ENCODE measurements at places on chromosomes 7 and 10.

DNA sequence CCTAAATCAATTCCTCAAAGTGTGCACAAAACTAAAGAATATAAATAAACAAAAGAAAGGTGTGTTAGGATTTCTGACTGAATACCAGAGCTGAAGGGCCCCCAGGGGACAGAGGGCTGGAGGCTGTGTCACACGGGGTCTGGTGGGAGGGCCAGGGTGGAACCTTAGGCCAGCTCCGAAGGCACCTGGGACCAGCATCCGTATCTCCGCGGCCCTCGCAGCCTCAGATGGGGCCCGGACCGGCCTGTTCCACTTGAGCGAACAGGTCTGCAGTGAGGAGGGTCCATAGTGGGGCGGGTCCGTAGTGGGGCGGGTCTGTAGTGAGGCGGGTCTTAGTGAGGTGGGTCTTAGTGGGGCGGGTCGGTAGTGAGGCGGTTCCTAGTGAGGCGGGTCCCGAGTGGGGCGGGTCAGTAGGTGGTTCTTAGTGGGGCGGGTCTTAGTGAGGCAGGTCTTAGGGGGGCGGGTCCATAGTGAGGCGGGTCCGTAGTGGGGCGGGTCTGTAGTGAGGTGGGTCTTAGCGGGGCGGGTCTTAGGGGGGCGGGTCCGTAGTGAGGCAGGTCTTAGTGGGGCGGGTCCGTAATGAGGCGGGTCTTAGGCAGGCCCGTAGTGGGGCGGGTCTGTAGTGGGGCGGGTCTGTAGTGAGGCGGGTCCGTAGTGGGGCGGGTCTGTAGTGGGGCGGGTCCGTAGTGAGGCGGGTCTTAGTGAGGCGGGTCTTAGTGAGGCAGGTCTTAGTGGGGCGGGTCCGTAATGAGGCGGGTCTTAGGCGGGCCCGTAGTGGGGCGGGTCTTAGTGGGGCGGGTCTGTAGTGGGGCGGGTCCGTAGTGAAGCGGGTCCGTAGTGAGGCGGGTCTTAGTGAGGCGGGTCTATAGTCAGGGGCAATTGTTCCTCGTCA lies 15.1 kb downstream of the GPR146 start:
- no peaks in the 10 kb centered on the region for H3K27me3 ChIP-seq
- no peaks in the 10 kb centered on the region for H3K36me3 ChIP-seq
- H3K4me3 ChIP-seq: no peak overlapping the region
- no peak for DNase-seq
- H3K27ac ChIP-seq: no peak overlapping the region

DNA sequence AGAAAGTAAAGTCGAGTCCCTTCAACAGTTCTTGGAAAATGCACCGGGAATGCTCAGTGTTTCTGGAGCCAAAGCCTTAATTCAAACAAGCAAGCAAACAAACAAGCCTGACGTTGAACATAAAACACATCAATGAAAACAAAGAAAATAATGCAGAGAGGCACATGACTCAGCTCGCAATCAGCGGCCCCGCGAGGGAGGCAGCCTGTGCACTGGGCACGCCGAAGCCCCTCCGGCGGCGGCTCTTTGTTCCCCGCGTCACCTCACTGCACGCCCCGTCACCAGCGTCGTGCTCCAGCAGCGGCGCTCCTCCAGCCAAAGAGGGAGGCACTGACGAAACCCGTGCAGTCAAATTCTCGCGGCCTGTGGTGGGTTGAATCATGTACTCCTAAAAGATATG lies 151.5 kb downstream of the DNAJB6 start:
- H3K36me3 ChIP-seq: no peaks in the 10 kb centered on the region
- no peak overlapping the region for H3K27ac ChIP-seq
- no peaks in the 10 kb centered on the region for H3K27me3 ChIP-seq
- no peak overlapping the region for H3K4me3 ChIP-seq
- peaks cover 8% of the 10 kb centered on the region for H3K4me1 ChIP-seq

GRCh38 chr7:15015545-15016314 lies 113.2 kb upstream of the DGKB start:
- H3K4me3 ChIP-seq: no peak overlapping the region
- H3K36me3 ChIP-seq: no peaks in the 10 kb centered on the region
- H3K27ac ChIP-seq: peak overlapping the region; percentile 58
- H3K27me3 ChIP-seq: no peaks in the 10 kb centered on the region
- H3K4me1 ChIP-seq: peaks cover 10% of the 10 kb centered on the region
- no peak for DNase-seq

DNA sequence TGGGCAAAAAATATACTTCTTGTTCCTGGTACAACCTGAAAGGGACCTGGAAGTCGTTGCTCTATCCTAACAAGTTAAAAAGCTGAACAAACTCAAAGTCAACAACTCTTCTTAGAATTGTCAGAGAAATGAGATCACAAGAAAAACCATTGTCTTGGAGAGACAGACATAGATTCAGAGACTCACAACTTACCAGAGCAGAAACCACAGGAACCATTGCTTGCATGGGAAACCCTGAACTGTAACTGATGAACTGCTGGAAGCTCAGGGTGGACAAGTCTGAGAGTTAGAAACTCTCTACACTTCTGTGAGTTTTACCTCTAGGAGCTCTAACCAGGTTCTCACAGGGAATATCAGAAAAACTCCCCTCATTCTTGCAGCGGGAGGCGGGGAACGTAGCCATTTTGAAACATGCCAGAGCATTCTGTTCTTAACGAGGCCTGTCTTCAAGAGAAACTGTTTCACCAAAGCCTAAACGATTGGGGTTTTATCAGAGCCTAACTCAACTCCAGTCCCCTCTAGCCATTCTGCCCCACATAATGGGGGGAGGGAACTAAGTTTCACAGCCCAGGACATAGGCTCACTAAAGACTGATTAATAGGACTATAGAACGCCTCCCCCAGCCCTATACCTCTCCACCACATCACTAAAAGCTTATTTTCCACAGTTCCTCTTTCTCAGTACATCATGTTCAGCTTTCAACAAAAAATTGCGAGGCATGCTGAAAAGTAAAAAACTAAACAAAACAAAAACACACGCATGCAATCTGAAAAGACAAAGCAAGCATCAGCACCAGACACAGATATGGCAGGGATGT lies 12.0 kb upstream of the GSDME start:
- no peak overlapping the region for H3K27ac ChIP-seq
- no peaks in the 10 kb centered on the region for H3K27me3 ChIP-seq
- no peak for DNase-seq
- H3K4me1 ChIP-seq: peaks cover 4% of the 10 kb centered on the region
- H3K4me3 ChIP-seq: no peak overlapping the region

- H3K27ac ChIP-seq: no peak overlapping the region
- H3K36me3 ChIP-seq: no peaks in the 10 kb centered on the region
- no peaks in the 10 kb centered on the region for H3K4me1 ChIP-seq
- H3K4me3 ChIP-seq: no peak overlapping the region
These were observed 866.4 kb downstream of the LRMDA start for GRCh38 chr10:76297780-76298281.

GRCh38 chr7:117895276-117895675 lies 22.0 kb upstream of the CTTNBP2 start:
- H3K4me3 ChIP-seq: no peak overlapping the region
- no peak for DNase-seq
- no peaks in the 10 kb centered on the region for H3K36me3 ChIP-seq
- no peaks in the 10 kb centered on the region for H3K27me3 ChIP-seq
- no peaks in the 10 kb centered on the region for H3K4me1 ChIP-seq

GRCh38 chr7:47472444-47473157 lies 109.3 kb downstream of the TNS3 start:
- H3K36me3 ChIP-seq: peaks cover 6% of the 10 kb centered on the region
- no peaks in the 10 kb centered on the region for H3K27me3 ChIP-seq
- H3K27ac ChIP-seq: no peak overlapping the region
- peaks cover 15% of the 10 kb centered on the region for H3K4me1 ChIP-seq

DNA sequence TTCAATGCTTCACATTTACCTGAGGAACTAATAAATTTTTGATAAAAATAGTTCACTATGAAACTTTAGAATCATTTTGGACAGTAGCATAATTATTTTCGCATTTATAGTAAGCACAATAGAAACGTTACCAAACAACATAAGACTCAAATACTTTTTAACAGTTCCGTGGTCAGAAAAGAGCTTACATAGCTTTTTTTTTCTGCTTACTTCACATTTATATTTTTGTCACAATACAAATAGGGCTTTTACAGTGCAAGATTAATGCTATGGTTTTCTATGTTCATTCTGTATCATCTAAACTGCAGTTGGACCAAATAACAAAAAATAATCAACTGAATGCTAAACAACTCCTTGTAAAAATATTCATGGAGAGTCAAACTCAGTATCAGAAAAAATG lies 26.5 kb upstream of the RHOBTB1 start:
- H3K27me3 ChIP-seq: no peaks in the 10 kb centered on the region
- H3K4me1 ChIP-seq: peaks cover 22% of the 10 kb centered on the region
- DNase-seq: no peak
- H3K27ac ChIP-seq: no peak overlapping the region
- no peaks in the 10 kb centered on the region for H3K36me3 ChIP-seq
- H3K4me3 ChIP-seq: no peak overlapping the region

DNA sequence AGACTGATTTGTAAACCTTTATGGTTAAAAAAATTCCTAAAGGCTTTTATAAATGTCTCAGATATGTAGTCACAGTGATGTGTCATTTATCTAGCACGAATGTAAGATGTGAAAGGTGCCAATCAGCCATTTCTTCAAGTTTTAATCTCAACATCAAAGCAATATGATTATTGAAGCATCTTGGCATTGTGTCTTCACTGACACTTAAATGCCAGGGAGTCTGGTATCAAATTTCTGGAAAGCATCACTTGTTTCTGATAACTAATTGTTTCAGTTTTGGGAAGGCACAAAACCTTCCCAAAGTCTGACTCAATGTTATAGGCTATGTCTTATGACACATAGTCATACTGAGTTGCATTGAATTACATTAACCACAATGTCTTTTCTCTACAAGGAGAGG lies 492.0 kb upstream of the CNTNAP2 start:
- H3K27ac ChIP-seq: no peak overlapping the region
- no peak overlapping the region for H3K4me3 ChIP-seq
- H3K36me3 ChIP-seq: no peaks in the 10 kb centered on the region
- no peak for DNase-seq
- H3K27me3 ChIP-seq: no peaks in the 10 kb centered on the region

- no peak overlapping the region for H3K4me3 ChIP-seq
- DNase-seq: no peak
- H3K27me3 ChIP-seq: no peaks in the 10 kb centered on the region
- H3K36me3 ChIP-seq: no peaks in the 10 kb centered on the region
- H3K27ac ChIP-seq: no peak overlapping the region
These were observed 128.3 kb upstream of the MKI67 start for GRCh38 chr10:128254476-128254875.

- no peaks in the 10 kb centered on the region for H3K4me1 ChIP-seq
- no peaks in the 10 kb centered on the region for H3K27me3 ChIP-seq
- no peak for DNase-seq
- H3K36me3 ChIP-seq: no peaks in the 10 kb centered on the region
These were observed 238.0 kb upstream of the INHBA start for GRCh38 chr7:41940760-41941343.

- no peak overlapping the region for H3K27ac ChIP-seq
- no peaks in the 10 kb centered on the region for H3K36me3 ChIP-seq
- H3K4me1 ChIP-seq: peaks cover 2% of the 10 kb centered on the region
- H3K27me3 ChIP-seq: no peaks in the 10 kb centered on the region
These were observed 136.8 kb upstream of the CDCA7L start for GRCh38 chr7:22082553-22082885.

- H3K27ac ChIP-seq: no peak overlapping the region
- no peak for DNase-seq
- H3K36me3 ChIP-seq: no peaks in the 10 kb centered on the region
- H3K4me1 ChIP-seq: no peaks in the 10 kb centered on the region
- no peak overlapping the region for H3K4me3 ChIP-seq
These were observed 70.3 kb upstream of the LRGUK start for GRCh38 chr7:134056816-134057215.

GRCh38 chr10:116170815-116171250 lies 102.2 kb downstream of the GFRA1 start:
- no peak overlapping the region for H3K27ac ChIP-seq
- DNase-seq: no peak
- H3K4me3 ChIP-seq: no peak overlapping the region
- H3K4me1 ChIP-seq: no peaks in the 10 kb centered on the region
- no peaks in the 10 kb centered on the region for H3K27me3 ChIP-seq

DNA sequence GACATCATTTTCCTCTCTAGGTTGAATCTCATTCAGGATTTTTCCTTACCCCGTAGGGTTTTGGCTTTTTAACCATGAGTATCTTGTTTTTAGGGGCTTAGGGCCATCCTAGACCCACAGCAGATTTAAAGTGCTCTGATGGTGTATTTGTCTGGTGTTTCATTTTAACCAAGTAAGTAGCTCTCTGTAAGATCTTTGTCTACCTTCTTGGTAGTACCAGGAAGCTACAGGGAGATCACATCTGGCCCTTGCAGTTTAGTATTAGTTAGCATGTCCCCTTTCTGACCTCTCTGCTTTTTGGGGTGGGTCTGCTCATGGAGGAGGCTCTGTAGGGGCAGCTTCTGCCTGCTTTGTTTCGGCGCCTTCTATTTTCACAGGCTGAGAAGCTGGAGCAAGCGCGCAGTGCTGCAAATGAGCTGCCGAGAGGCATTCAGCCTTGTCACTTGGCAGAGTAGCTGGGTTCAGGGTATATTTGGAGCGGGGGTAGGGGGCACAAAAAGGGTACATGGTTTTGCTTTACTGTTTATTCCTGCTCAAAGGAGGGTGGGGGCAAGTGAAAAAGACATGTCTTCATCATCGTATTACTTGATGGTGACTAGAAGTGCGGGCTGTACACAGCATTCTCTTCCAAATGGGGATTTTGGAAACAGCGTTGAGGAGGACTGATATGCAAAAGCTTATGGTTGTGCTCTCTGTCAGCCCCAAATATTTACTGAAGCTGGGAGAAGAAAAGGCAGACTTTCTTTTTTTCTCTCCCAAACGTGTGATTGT lies 146.3 kb downstream of the CELF2 start:
- no peak overlapping the region for H3K4me3 ChIP-seq
- H3K36me3 ChIP-seq: no peaks in the 10 kb centered on the region
- H3K27me3 ChIP-seq: peaks cover 26% of the 10 kb centered on the region

- H3K4me3 ChIP-seq: no peak overlapping the region
- peaks cover 5% of the 10 kb centered on the region for H3K4me1 ChIP-seq
- no peak for DNase-seq
- H3K27me3 ChIP-seq: peaks cover 16% of the 10 kb centered on the region
These were observed 14.8 kb upstream of the PRKAG2 start for GRCh38 chr7:151891753-151892152.

DNA sequence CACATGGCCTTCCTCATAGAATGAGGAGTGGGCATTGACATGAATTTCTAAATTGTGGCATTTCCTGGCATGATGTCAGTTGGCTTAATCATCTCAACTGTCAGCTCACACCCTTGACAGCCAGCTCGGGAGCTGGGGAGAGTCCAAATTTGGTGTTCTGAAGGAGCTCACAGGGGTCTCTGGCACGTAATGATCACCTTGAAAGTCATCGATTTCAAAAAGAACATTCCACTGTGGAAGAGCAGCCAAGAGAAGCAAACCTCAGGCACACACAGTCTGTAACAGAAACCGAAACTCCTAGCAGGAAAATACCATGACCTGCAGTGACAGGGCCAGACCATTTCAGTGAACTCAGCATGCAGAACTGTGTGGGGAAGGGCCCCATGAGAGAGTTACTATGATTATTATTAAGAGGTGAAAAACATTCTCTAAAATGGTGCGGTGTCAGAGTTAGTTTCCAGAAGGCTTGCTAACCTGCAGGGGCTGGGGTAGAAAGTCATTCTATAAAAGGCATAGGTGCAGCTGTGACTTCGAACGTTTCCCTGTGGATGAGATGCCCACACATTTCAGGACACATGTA lies 26.4 kb upstream of the KLF6 start:
- peaks cover 44% of the 10 kb centered on the region for H3K4me1 ChIP-seq
- no peaks in the 10 kb centered on the region for H3K36me3 ChIP-seq
- peak; percentile 88 for DNase-seq
- no peak overlapping the region for H3K4me3 ChIP-seq
- peak overlapping the region; percentile 100 for H3K27ac ChIP-seq
- no peaks in the 10 kb centered on the region for H3K27me3 ChIP-seq
